ENCODE measurements at places on chromosomes 6 and 20.

DNA sequence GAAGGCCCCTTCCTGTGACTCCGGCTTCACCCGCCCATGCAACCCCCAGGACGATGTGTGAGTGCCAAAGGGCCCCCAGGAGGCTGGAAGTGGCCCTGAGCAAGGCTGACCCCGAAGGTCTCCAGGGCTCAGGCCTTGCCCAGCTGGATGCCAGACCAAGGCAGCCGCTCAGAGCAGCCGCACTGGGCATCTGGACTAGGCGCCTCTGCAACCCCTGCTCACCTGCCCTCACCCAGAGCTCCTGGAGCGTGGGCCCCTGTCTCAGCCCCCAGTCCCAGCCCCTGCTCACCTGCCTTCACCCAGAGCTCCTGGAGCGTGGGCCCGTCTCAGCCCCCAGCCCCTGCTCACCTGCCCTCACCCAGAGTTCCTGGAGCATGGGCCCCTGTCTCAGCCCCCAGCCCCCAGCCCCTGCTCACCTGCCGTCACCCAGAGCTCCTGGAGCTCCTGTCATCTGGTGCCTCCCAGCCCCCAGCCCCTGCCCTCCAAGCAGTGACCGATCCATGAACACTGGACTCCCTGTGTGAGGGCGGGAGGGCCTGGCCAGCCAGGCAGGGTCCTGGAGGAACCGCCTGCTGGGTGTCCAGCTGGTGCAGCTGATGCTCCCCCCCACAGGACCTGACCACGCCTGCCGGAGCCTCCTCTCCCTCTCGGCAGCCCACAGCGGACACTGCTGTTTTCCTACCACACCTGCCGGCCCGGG lies 1.1 kb downstream of the SRMS start:
- no peak for DNase-seq

DNA sequence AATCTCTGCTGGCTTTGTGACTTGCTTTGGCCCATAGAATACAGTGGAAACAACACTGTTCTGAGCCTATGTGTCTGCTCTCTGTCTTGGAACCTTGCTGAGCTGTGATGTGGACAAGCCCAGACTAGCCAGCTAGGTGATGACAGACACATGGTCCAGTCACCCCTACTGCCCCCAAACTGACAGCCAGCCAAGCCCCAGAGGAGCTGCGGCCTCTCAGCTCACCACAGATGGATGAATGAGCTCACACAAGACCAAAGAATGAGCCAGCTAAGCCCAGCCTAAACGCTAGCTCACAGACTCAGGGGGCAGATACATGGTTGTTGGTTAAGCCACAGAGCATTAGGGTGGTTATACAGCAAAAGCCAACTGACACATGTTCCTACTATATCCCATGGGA lies 4.1 kb downstream of the AARS2 start:
- DNase-seq, result no peak

DNA sequence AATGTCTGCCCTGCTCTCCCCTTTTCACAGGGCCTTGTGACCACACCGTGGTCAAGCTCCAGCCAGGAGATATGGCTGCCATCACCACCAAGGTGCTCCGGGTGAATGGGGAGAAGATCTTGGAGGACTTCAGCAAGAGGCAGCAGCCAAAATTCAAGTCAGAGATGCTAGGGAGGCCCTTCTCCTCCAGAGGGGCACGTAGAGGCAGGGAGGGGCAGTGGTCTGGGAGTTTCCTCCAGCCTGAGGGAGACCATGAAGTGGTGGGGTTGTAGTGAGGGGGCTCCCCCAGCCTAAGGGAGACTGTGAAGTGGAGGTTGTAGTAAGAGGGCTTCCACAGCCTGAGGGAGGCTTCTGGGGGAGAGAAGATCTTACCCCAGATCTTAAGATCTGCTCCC lies 4.0 kb downstream of the DXO start:
- no peak for DNase-seq

DNA sequence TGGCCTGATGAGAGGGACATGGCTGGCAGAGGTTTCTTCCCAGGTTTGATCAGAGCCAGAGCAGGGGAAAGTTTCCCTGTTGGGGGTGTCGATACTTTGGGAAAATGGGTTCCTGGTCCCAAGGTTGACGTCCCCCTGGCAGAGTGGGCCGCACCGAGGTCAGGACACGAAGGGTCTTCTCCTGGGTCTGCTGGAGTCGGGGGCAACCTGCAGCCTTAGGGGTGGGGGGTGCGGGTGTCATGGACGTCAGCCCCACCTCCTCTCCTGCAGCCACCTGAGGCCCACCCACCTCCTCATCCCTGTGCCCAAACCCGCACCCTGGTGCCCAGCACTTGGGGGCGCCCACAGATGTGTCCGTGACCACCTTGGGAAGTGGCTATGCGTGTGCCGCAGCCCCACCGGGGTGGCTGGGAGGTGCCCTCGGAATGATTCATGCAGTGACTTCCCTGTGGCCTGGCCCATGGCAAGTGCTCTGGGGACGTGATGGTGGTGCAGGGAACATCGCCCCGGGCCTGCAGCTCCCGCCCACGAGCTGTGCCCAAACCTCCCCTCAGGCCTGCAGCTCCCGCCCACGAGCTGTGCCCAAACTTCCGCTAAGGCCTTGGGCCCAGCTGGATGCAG lies 64.9 kb downstream of the YTHDF1 start:
- no peak for DNase-seq

- peak; percentile 62 for DNase-seq
Observed at GRCh38 chr20:47502271-47503239, 868 bp downstream of the NCOA3 start.

- DNase-seq, result no peak
Observed at GRCh38 chr20:25484911-25485511, 77.5 kb downstream of the GINS1 start.

DNA sequence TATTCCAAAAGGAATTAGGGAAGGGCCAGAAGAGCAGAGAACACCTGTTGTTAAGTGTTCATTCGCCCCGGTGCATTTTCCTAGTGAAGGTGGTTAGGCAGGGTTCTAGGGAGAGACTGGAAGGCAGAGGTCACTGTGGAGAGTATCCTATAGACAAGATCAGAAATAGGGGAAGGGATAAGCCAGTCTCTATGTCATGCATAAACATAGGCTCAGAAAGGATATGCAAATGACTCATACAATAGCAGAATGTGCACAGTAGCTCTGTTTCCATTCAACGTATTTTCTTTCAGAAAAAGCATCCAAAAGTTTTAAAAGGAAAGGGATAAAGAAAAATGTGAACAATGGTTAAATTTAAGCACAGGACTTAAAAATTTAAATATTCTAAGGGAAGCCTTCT lies 47.4 kb downstream of the BMP6 start:
- DNase-seq, result no peak

DNA sequence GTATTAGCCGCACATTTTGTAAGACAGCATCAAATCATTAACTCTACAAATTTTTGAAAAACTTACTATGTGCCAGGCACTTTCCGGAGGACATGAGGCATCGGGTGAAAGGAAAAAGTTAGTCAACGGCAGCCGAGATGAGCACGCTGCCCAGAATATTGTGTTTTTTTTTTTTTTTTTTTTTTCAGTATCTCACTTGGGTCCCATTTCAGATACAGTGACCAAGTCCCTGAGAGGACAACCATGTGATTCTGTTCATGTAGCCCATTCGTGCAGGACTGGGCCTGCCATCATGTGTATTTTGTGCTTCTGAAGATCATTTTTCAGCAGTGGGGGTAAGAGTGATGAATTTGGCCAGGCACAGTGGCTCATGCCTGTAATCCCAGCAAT lies 1.3 kb downstream of the SLA2 start:
- no peak for DNase-seq

GRCh38 chr20:57619051-57619831 lies 985 bp downstream of the ZBP1 start:
- peak; percentile 42 for DNase-seq

GRCh38 chr20:3730803-3731672 lies 1.4 kb upstream of the HSPA12B start:
- DNase-seq, result no peak

DNA sequence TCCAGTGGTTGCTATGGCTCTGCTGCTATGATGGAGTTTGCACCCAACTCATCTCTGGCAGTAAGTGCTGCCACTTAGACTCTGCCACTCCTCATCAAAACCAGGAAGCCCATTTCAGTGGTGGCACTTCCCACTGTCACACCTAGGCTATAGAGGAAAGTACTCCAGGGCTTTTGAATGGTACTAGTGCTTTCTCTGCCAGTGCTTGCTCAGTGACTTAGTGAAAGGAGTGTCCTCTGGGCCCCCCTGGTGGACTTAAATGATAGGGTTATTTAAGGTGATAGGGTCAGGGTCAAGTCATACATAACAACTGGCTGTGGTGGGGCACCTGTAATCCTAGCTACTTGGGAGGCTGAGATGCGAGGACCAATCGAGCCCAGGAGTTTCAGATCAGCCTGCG lies 22.8 kb downstream of the FITM2 start:
- DNase-seq, result no peak

- no peak for DNase-seq
Observed at GRCh38 chr6:158321960-158322359, 9.7 kb downstream of the TULP4 start.

GRCh38 chr20:62755817-62756724 lies 40.2 kb upstream of the MRGBP start:
- DNase-seq, result no peak

- no peak for DNase-seq
Observed at GRCh38 chr6:1917626-1918371, 308.1 kb downstream of the FOXC1 start.

GRCh38 chr20:24011282-24011681 lies 22.7 kb upstream of the GGTLC1 start:
- DNase-seq, result no peak

DNA sequence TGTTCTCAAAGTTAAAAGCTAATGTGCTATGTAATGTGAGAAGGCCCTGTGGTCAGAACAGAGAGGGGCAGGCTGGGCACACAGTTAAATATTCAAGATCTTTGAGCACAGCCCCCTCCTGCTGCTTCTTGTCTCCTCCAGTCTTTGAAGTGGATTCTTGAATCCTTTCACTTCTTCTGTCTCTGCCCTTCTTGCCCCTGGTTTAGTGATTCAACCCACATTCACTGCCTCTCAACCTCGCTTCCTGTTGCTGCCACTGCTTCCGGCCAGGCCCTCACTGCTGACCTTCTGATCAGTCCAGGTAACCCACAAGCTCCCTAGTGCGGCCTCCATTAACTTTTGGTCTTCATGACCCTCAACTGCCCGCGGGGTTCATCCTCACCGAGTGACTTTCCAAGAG lies 417.3 kb upstream of the NOX3 start:
- DNase-seq, result no peak

DNA sequence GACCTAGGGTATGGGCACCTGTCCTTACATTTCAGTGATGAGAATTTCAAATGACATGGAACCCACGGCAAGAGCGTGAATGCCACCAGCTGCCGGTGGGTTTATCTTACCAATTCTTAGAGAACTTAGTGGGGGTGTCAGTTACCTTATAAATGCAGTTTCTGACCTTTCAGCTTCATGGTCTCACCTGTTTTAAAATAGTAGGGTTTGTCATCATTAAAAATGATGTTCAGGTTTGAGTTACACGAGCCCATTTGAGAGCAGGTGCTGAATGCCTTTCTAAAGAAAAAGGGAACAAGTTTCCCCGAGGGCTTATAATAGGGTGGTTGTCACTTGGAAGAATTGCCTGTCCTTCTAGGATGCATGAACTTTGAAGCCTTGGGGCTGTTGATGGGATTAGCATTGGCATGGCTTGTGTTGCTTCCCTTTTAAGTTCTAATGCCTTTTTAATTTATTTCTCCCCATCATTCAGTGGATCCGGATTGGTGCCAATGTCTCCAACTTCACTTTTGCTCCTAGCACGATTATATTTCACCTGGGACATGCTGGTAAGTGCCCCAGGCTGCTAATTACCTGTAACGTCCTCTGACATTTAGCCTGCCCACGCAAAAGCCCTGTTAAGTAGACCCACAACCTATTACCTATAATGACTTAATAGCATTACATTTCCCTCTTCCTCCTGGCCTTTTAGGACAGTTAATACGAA lies 27.9 kb downstream of the GHRH start:
- no peak for DNase-seq

DNA sequence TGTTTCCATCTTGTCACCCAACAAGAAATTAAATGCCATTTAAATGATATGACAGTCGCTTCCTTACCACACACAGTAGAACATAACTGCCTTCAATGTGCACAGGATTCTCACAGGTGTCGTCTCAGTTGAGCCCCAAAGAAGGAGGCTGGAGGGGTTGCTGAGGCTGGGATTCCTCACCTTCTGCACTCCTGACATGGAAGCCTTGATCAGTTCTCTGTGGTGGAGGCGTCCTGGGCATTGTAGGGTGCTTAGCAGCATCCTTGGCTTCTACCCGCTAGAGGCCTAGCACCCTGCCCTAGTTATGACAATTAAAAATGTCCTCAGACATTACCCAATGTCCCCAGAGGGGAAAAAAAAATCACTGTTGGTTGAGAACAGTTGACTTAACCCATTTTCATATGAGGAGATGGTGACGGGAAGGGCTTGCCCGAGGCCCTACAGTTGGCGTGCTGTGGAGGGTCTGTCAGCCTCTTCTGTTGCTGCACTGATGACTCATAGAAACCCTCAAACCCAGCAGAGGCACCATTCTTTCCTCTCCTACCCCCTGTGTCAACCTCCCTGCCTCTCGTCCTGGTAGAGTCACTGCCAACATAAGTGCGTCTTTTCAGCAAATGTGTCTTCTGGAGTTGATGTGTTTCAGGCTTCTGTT lies 19.3 kb upstream of the ZNF831 start:
- no peak for DNase-seq

- no peak for DNase-seq
Observed at GRCh38 chr6:106117579-106117978, 31.4 kb downstream of the PRDM1 start.

DNA sequence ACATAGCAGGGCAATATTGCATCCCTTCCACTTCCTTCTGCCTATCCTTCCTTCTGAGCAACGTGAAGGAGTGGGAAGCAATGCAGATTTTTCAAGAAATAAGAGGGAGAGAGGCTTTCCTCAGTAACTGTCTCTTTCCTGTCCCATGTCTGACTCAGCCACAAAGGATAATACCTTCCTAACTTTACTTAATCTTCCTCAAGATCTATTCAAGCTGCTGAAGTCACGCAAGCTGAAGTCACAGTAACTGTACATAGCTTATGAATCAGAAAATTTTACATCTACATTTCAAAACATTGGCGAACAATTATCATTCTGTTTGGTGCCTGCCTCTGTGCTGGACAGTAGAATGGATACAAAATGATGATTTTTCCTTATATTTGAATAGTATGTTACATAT lies 86.4 kb upstream of the POU3F2 start:
- no peak for DNase-seq

DNA sequence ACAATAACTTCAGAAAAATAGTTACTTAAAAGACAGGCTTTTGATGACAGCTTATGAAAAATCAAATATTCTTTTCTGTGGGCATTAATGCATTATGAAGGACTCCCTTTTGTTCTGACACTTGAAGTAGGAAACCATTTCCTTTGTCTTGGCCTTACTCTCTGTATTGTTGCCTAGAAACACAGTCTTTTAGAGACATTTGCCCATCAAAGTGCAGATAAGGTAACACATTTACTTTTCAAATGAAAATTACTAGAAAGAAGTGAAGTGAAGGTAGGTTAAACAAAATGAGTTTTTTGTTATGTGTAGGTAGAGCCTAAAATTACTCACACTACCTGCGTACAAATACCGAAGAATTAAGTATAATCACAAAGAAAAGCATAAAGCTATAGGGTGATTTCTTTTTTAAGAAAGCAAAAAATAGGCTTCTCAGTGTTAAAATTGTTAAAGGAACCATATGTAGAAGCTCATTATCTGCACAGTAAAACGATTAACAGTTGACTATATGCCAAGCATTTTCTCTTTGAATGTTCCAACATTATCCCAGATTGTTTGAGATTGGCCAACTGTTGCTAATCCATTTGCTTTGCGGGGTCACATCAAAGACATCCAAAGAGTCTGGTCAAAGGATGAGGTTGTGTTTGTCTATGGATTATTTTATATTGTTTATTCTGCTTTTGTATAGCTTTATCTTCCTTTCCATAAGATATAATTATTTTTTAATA lies 542.0 kb upstream of the RNF217 start:
- DNase-seq, result no peak

GRCh38 chr6:5174244-5174643 lies 86.5 kb downstream of the LYRM4 start:
- DNase-seq, result peak; percentile 83

Data from pons (tissue), 1 donor.